ENCODE measurements at places on chromosomes 16 and 17.

- DNase-seq, result no peak
Measured at GRCh38 chr16:26177438-26177837, 485.7 kb downstream of the HS3ST4 start.

- DNase-seq, result no peak
Measured at GRCh38 chr16:51697454-51697853, 546.4 kb upstream of the SALL1 start.

- no peak for DNase-seq
Measured at GRCh38 chr16:66510711-66511601, 39.0 kb downstream of the TK2 start.

- no peak for DNase-seq
Measured at GRCh38 chr16:69106491-69107315, 1.2 kb downstream of the HAS3 start.

DNA sequence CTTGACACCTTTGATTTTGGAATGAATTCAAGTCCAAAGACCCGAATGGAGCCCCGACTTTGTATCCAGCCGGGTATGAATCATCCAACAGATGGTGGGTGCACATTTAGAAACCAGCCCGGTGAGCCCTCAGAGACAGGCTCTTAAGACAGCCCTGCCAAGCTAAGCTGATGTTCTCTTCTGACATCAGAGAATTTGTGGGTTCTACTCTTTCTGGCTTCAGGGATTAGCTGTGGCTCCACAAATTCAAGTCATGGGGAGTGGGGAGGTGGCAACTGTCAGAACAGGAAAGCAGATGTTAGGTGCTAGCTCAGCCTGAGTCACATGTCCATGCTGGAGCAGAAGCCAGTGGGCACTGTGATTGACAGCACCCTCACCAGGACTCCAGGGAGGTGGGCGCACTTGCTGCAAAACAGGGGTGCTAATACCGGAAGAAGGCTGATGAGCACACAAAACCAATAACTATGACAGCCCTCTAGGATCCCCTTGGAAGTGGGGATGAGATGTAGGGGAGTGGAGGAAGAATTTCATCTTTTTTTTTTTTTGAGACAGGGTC is 31.4 kb upstream of the XYLT2 start:
- DNase-seq, result no peak

GRCh38 chr17:22171631-22172030 is 479.3 kb downstream of the KCNJ18 start:
- DNase-seq, result no peak

GRCh38 chr16:84815462-84815861 is 4.3 kb upstream of the CRISPLD2 start:
- no peak for DNase-seq

- no peak for DNase-seq
Measured at GRCh38 chr16:53895433-53895832, 191.5 kb downstream of the FTO start.

Data from stimulated activated CD8-positive, alpha-beta memory T cell treated with anti-CD3 and anti-CD28 coated beads, Interleukin-2, amount 100 ng/mL, for 1 hour (primary cell).